ENCODE measurements at places on chromosomes 5 and 9.

GRCh38 chr5:166710271-166710670 is 1581.2 kb upstream of the WWC1 start:
- DNase-seq, result no peak

DNA sequence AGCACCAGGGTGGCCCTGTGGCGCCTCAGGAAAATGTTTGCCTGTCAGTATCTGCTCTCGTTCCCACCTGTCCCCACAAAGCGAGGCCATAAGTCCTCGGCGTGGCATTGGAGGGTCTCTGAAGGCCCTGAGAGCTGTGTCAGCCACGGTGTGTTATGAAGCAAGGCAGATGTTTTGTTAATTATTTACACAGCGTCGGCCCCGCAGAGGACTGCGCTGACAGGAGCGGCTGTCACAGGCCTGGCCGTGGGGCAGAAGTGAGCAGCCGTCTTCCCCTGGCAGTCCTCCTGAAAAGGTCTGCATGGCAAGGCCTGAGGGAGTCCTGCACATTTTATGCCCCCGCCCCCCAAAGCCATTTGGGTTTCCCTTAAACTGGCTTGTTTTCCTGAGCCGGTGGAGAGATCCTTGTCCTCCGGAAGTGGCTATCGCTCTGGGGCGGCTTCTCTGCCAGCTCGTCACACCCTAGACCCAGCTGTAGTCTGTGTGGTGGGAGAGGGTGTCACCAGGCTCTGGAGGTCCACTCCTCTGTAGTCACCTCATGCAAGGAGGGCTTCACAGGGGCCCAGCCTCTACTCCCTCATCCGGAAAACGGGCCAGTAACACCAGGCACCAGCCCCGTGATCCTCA is 6.2 kb downstream of the NEK6 start:
- no peak for DNase-seq

- DNase-seq, result no peak
Observed at GRCh38 chr9:80085668-80086067, 513.9 kb downstream of the TLE4 start.

DNA sequence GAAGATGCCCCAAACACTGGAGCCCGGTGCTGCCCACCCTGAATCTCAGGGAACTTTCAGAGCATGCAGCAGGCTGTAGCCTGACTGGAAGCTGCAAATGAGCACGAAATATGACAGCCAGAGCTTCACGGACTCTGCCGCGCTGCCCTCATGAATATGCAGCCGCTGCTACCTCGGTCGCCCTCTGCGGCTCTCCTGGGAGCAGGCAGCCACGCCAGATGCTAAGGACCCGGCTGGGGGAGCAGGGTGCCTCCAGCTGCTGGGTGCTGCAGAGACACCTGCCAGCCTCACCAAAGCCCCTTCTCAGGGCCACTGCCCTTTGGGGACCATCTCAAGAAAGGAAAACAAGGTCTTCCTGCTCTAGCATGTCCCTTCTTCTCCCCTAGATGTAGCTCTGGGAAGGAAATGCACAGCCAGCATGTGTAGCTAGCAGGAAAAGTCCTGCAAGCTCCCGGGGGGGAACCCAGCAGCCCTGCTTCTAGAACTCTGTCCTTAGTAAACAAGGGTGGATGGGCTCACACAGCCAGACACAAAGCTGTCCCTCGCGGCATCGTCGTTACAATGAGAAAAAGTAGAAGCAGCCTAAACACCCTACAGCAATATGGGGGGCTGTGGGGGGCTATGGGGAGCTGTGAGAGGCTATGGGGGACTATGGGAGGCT is 56.8 kb upstream of the OLFM1 start:
- DNase-seq, result no peak

DNA sequence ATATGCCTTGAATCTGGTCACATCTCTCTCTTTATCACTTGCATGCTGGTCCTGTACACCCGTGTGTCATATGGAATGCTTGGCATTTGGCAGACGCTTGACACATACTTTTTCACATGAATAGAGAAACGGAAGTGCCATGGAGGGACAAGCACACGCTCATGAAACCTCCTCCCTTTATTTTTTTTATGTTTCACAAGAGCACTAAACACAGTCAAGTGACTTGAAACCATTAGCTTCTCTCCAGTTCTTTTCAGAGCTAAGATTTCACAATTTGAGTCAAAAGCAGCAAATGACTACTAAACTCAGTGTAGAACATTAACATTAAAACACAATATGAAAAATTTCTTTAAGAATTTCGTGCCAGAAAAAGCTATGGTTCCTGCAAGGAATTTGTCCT is 151.1 kb downstream of the DOCK2 start:
- DNase-seq, result no peak

- DNase-seq, result no peak
Observed at GRCh38 chr5:156947925-156948324, 15.1 kb downstream of the TIMD4 start.

DNA sequence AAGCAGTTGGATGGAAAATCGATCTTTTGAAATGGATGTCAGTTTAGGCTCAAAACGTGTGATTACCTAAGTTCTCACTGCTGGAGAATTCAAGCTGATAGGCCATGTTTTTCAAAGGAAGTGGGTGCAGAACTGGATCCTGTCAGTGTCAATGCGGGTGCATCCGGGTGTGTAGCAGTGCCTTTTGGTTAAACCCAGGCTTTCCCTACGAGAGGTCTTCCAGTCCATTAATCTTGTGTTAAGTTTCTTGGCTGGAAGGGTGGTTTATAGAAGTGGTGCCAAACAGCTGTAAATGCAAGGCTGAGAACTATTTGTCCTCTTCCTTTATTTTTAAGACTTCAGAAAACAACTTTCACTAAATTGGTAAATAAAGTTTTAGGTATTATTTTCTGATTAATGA is 71.9 kb downstream of the DAPK1 start:
- DNase-seq, result no peak

DNA sequence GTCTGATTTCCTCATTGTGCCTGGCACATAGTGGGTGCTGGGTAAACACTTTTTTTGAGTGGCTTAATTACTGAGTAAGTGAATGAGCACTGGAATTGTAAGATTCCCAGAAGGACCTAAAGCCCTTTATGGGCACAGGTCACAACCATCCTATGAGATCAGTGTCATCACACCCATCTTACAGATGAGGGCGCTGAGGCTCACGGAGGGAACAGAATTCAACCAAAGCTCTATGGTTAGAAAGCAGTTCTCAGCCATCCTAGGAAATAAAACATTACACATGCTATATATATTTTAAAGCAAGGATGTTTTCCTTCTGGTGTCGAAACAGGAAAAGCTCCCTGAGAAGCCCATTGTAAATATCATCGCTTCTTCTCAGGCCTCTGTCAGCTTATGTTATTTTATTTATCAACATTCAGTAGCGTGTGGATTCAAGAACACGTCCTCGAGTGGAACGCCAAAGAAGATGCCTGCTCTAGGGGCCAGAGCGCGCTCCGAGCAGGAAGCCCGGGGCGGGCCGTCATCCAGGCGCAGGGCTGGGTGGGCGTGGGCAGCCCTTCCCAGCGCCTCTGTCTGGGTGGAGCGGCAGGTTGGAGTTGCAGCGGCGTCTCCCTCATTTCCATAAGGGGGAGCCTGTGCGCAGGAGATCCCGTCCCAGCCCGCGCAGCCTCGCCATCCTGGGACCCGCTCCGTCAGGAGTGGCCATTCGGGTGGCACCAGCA is 155.8 kb upstream of the SMIM23 start:
- DNase-seq, result no peak

GRCh38 chr9:133873461-133873891 is 118.6 kb downstream of the VAV2 start:
- no peak for DNase-seq

GRCh38 chr5:103027267-103027666 is 92.7 kb downstream of the GIN1 start:
- DNase-seq, result no peak

DNA sequence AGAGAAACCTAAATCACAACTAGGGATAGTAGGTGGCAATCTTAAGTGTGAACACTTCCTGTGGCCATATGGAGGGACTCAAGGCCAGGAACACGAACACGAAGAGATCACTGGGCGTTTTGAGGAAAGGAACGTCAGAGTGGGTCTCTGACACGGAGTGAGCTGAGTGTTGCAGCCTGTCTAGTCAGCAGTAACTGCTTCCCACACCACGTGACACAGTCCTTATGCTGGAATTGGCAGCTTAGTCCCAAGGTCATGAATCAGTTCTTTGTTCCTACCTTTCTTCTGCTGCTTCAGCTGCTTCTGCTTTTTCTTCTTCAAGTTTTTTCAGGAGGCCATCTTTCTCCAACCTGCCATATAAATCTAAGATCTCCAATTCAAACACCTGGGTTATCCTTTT is 18.2 kb downstream of the SPACA9 start:
- peak; percentile 96 for DNase-seq

- DNase-seq, result no peak
Observed at GRCh38 chr5:76339919-76340318, 63.2 kb upstream of the IQGAP2 start.

DNA sequence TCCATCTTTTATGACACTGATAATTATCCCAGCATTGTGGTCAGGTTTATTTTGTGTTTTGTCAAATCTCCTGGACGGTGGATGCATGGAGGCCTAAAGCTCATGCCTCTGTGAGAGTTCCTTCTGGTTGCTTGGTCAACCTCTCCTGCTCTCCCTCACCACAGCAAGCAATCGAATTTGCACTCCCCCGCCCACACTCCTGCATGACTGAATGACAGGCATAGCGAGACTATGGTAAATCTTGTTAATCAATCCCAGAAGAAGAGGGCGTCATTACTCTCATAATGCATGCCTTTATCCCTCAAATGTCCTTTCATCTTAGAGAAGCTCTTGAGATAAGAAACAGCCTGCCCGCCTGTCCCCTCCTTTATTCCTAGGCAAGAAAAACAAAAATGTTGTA is 1215.0 kb upstream of the CDH9 start:
- DNase-seq, result no peak

- DNase-seq, result no peak
Observed at GRCh38 chr9:114900942-114901802, 29.2 kb downstream of the TNFSF8 start.

GRCh38 chr5:135218486-135218755 is 180.6 kb downstream of the MACROH2A1 start:
- no peak for DNase-seq

DNA sequence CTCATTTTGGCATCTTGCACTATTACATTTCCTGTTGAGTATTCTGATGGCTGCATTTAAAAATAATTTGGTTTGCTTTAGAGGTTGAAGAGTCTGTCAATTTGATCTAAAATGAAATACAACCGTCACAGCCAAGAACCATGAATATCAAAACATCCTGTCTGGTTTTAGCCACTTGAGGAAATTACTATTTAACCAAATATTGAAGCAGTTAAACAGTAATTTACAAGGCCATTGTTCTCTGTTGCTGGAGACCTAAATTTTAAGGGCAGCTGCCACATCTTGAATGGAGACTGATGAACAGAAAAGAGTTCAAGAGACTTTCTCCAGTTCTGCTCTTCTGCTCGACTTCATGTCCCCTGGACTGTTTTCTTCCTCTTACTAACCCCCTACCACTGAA is 549.4 kb downstream of the LRRC70 start:
- DNase-seq, result no peak

GRCh38 chr5:31664566-31664965 is 25.6 kb downstream of the PDZD2 start:
- no peak for DNase-seq

GRCh38 chr9:98943682-98944056 is at the start of gene COL15A1:
COL15A1 (plus strand) TSS chr9:98943907; CDS start chr9:98944062, 155 bp downstream.
- DNase-seq, result no peak

DNA sequence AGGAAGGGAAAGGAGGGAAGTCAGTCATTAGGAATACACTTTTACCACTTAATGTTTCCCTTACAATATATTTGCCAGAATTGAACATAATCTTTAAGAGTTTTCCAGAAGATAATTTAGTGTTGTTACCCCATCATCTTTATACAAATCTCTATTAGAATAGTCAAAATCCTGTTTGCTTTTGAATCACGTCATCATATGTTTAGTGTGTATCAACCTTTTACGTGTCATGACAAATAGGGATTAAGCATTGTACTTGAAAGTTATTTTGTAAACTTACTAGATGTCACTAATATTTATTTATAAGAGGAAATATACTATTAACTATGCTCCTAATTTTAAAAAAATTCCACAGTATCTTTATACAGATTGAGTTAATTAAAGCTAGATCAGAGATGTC is 1899.5 kb downstream of the MAT2B start:
- no peak for DNase-seq

- DNase-seq, result no peak
Observed at GRCh38 chr5:151722546-151722945, 35.8 kb upstream of the SPARC start.

- DNase-seq, result no peak
Observed at GRCh38 chr9:112890106-112891081, at the start of gene SLC46A2. SLC46A2 (minus strand) TSS chr9:112890876; CDS start chr9:112890681, 195 bp downstream.

DNA sequence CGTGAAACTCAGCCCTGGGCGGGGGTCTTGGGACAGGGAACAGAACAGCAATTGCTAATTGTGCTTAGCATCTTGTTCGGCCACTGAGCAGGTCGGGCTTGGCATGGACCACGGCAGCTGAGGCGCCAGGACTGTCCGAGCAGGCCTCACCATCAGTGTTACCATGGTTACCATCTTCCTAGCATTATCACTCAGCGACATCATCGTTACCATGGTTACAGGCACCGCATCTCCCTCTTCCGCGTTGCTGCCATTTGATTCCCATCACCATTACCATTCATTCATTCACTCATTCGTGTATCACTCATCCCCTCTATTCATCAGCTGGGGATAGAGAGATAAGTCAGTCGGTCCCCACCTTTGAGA is 81.0 kb upstream of the ZBTB43 start:
- DNase-seq, result no peak

DNA sequence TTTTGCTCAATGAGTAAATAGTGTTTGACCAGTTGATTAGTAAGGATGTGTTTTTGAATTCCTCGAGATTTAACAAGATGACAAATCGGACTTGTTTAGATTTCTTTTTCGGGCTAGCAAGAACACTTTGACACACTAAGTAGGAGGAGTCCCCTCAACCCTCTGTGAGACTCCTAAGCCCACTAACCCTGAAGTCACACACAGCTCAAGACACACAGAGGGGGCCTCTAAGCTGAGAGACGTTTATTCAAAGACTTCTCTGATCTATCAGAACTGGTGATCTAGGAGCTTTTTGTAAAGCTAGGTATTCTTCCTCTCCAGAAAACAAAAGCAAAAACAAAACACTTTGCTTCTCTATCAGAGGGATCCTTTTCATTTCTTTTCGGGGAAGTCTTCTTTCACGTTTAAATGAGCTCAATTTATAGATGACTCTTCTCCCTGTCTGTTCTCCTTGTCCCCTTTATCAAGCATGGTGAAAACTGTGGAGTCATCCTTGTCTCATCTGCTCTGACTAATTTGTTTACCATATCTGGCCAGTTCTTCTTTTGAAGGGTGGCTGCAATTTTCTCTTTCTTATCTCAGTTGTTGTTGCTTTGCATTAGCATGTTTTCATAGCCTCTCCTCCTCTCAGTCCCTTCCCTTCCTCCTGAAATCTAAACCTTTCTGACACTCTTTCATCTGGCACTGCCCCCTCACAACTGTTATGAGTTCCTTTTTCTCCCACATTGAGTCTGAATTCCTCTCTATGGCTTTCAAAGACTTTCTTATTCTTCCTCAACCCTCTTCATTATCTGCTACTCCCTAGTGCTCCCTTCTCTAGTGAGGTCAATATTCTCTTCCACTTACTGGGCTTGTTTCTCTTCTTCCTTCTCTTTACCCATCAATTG is 68.5 kb upstream of the RAI14 start:
- DNase-seq, result no peak
